ENCODE measurements at places on chromosomes 5 and 9.

- no peak for DNase-seq
These were observed 16.6 kb downstream of the SPTLC1 start for GRCh38 chr9:92098638-92099037.

- no peak for DNase-seq
These were observed 47.6 kb upstream of the SIL1 start for GRCh38 chr5:139245637-139246339.

DNA sequence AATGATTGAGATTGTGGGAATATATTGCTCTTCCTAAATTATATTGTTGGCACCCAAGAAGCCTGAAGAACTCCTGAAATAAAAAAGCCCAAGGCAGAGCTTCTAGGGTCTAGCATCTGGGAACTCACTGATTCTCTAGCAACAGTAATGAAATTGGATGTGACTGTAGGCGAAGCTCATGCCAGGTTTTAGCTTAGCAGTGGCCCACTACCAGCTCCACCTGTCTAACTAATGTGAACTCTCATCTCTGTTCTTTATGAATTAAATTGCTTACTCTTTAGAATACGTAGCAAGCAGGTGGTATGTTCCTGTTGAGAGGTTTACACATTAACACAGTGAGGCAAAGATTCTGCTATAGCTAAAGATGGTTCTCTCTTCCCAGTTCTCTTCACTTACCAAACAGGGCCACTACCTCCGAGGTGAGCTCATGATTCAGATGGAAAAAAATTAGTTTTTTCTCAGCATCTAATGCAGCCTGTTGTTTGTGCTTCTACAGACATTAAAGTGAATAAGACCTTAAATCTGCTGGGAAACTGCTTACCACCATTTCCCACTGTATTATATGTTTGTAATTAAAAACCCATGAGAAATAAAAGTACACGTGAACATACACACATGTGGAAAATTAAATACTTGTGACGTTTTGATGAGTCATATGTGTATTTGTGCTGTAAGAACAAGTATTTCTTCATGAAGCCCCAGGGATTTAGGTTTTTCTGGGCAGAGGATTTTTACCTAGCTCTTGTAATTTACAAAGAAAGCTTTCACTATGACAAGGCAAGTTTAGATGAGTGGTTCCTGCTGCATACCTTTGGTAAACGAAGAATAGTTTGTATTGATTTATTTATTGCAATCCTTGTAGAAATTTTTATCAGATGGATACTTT, 360.1 kb downstream of the KDM4C start:
- DNase-seq, result no peak

- no peak for DNase-seq
These were observed 89.7 kb upstream of the CCDC152 start for GRCh38 chr5:42666869-42667268.

- no peak for DNase-seq
These were observed 373 bp upstream of the PHYKPL start for GRCh38 chr5:178232920-178233429.

DNA sequence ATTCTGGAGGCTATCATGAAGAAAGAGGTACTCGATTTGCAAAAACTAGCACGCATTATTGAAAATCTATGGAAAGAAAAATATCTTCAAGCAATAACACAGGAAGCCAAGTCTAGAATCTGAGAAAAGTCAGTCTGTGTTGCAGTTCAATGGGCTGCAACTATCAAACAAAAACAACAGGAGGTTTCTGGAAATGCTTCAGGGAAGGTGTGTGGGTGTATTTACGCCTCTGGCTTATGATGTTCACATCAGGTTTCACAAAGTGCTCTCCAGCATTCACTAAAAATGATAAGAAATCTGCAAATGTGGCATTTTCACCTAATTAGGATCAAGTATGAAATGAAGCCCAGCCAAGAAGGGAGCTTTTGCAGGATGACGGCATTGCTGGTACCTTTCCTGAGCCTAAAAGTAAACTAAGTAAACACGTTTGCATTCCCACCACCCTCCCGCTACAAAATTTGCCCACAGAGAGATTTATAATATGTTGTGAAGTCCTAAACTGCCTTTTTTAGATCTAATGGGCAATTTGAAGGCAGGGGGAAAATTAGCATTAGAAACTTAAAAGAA, 146.4 kb downstream of the GABRB2 start:
- DNase-seq, result no peak
